Retinal pigment epithelial cell (primary cell): ENCODE measurements at places on chromosomes 6 and 20.

- peak; percentile 9 for DNase-seq
Observed at GRCh38 chr6:4180652-4181255, 45.4 kb upstream of the ECI2 start.

- no peak for DNase-seq
Observed at GRCh38 chr20:16054985-16055384, 518.3 kb downstream of the KIF16B start.

- DNase-seq: no peak
Observed at GRCh38 chr6:119249319-119249718, 100.2 kb downstream of the MAN1A1 start.

DNA sequence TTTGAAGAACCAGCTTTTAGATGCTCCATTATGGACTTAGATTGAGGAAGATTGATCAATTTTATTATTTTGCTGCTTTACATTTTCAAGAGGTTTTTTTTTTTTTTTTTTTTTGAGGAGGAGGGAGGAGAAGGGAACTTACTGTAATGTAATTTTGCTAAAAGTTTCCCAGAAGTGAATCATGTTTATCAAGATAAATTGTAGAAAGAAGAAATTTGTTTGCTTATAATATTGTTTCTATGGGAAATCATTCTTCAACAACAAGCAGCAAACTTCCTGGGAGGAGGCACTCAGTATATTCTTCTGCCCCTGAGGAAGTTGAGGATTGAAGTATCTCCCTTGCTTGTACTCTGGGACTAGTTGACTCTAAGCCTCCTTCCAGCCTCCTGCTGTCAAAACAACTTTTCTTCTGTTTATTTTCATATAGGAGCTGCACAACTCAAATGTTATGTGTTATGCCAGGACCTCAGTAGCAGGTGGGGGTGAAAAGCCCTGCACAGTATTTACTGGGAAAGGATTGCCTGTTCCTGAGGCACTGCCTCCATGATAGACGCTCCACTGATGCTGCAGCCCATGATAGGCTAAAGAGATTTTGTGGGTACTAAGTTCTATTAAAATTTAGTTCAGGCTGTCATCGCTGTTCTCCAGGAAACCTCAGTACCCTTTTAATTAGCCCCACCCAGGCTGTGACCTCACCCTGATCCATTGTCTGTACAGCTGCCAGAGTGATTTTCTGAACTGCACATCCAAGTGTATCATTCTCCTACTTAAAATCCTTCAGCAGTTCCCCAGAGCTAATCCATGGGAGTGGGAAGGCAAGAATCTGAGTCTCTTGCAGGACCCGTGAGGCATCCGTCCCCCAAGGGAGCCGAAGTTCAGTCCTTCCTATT lies 51.9 kb downstream of the CARMIL1 start:
- DNase-seq: no peak

DNA sequence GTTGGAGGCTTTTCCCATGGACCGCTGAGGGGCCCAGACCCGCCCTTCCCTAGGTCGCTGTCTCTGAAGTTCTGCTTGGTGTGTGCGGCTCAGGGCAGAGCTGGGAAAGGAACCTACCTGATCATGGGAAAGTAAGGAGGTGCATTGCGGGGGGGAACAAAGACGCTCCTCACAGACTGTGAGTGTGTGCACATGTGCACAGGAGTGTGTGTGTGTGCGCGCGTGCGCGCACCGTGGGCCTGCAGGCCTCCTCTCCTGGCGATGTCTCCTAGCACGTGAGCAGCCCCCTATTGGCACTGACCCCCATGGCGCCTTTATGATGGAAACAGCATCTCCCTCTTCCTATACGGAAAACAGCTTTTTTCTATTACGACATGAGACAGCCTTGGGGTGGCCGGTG lies 224.1 kb downstream of the TAF4 start:
- no peak for DNase-seq

GRCh38 chr6:72636786-72637185 lies 14.9 kb downstream of the KCNQ5 start:
- no peak for DNase-seq

- DNase-seq: no peak
Observed at GRCh38 chr6:4950836-4951533, 52.9 kb downstream of the RPP40 start.

GRCh38 chr20:58133020-58133808 lies 95.2 kb downstream of the ANKRD60 start:
- no peak for DNase-seq
